Stimulated activated CD4-positive, alpha-beta T cell treated with anti-CD3 and anti-CD28 coated beads, Interleukin-12 subunit alpha, Interleukin-12 subunit beta, amount 100 ng/mL, for 4 hours (primary cell): ENCODE measurements at places on chromosomes 2 and 18.

- DNase-seq: no peak
These were observed 8.7 kb upstream of the CHMP1B start for GRCh38 chr18:11842562-11842961.

DNA sequence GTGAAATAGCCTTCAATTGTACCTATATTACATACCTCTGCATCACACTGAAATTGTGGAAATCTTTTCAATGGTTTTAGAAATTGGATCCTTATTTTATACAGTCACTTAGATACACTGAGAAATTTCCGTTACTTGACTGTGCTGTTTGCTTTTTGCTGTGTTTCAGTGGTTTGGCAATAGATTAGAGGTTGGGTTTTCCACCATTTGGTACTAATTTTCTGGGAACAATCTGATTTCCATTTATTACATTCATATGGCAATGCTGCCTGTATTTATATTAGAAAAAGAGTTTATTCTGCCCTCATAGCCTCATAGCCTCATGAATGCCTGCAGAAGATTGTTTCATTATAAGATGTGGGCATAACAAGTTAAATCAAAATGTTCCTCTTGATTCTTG is 285.0 kb downstream of the GULP1 start:
- DNase-seq: no peak

DNA sequence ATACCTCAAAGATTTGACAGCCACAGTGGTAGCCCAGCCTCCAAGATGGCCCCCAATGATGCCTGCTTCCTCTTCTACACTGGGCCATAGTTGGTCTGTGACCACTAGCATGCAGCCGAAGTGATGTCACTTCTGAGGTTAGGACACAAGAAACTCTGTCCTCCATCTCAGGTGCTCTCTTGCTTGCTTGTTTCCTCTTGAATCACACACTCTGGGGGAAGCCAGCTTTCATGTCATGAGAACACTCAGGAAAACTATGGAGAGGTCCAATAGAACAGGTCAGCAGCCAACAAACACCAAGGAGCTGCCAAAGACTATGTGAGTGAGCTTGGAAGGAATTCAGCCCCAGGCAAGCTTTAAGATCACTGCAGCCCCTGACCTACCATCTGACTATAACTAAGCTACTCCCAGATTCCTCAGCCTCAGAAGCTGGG is 3.3 kb upstream of the ADAM17 start:
- DNase-seq: no peak

GRCh38 chr2:169928463-169928864 is 101.2 kb downstream of the UBR3 start:
- no peak for DNase-seq

- no peak for DNase-seq
These were observed 10.9 kb downstream of the WNT10A start for GRCh38 chr2:218891275-218892135.
